Left kidney (tissue), 8 donors: ENCODE measurements at places on chromosomes 3 and 15.
A peak's percentile ranks its signal among the peaks of the same experiment; 100 is the strongest.

DNA sequence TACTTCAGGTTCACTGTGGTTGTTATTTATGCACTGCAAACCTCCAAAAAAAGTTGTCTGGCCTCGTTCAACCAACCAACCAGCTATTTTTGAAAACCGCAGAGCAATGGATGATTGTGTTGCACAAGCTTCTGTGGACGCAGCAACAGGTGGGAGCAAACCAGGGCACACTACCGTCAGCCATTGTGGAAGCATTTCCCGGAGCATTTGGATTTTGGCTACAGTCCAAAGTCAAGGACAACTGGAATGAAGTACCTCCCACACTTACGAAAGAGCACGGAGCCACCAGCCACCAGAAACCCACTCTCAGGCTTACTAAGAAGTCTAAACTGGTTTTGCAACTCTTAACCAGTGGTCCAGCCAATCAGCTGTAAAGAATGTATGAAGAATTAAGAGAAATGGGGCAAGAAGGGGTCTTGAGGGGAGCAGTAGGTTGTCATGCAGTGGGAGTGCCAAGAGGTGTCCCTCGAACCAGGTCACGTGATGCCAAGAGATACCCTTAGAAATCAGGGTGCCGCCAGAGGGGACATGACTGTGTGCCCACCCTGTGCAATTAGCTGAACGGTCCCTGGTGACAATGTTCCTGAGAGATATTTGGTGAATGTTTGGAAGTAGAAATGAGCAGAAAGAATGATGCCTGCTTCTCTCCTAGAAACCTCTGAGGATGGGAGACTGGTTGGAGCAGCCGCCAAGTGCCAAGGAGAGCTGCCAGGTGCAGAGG is 68.9 kb upstream of the PCSK6 start:
- DNase-seq: peak; percentile 14

- DNase-seq: peak; percentile 66
Observed at GRCh38 chr3:24389108-24390090, 105.3 kb downstream of the THRB start.

GRCh38 chr3:125067225-125067624 is 11.4 kb upstream of the HEG1 start:
- DNase-seq: no peak

DNA sequence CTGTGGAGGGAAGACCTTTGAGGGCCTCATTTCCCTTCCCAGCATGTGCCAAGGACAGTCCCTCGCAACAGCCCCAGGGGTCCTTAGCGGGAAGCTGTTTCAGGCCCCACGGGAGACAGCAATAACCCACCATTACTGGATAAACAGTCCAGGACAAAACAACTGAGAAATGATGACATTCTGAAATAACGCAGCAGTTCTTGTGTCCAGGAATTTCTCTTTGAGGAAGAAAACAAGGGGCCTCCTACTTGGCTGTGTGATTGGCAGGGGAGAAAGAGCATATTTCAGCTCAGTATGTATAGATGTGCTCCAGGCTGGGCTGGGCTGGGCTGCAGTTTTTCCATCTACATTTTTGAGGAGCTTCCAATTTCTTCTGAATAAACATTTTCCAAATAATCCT is 82.2 kb upstream of the THBS1 start:
- DNase-seq: no peak

- no peak for DNase-seq
Observed at GRCh38 chr3:179961071-179961702, 75.5 kb downstream of the PEX5L start.

DNA sequence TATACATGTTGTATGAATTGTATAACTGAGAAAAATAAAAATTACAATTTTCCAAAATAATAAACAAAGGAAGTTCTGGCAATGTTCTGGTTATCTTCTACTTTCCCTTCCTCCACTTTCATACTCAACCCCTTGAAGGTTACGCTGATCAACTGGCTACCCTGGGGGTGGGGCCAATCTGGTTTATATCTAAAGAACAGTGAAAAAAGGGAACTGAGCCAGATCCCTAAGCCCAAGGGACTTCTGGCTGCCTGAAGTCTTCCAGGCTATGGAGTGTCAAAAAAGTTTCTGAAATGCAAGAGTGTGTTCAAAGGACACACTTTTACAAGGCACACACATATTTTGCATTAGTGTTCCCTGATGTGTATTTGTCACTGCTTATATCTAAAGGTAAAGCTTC is 591.9 kb downstream of the ROBO1 start:
- DNase-seq: no peak

DNA sequence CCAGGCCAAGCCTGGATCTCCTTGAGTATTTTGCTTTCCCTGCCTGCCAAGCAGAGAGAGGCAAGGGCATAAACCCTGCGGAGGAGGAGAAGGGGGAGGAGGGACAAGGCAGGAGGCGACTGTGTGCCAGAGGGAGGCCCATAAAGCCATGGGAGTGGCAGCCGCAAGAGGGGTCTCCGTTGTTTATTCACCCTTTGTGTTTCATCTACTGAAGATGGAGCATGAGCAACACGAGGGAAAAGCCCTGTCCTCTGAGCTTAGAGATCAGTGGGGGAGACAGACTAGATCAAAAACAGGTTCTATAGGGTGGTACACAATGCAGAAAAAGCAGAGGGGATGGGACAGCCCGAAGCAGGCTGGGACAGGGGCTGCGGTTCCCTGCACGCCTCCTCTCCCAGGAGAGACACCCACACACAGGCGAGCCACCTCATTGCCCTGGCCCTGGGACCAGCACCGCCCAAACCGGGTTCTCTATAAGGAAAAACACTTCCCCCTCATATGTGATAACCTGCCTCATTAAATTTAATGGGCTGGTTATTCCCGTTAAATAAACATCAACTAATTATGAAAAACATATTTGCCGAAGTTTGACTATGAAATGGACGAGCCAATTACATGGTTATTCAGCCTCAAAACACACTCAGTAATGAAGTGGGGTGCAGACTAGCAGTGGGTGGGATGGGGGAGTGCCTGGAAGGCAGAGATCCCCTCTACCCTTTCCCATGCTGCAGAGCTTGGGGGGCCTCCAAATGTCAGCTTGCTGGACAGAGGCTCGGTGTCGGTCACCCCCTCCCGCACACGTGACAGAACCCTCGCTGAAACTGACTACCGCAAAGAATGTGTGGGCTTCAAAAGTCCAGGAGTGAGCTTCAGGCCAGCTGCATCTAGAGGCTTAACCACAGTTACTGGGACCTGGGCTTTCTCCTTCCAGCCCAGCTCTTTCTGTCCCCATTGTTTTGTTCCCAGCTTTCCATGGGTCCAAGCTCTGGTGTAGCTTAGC is 14.2 kb upstream of the PLXNA1 start:
- DNase-seq: no peak

- DNase-seq: peak; percentile 77
Observed at GRCh38 chr15:91271565-91272153, 171.6 kb downstream of the SV2B start.

DNA sequence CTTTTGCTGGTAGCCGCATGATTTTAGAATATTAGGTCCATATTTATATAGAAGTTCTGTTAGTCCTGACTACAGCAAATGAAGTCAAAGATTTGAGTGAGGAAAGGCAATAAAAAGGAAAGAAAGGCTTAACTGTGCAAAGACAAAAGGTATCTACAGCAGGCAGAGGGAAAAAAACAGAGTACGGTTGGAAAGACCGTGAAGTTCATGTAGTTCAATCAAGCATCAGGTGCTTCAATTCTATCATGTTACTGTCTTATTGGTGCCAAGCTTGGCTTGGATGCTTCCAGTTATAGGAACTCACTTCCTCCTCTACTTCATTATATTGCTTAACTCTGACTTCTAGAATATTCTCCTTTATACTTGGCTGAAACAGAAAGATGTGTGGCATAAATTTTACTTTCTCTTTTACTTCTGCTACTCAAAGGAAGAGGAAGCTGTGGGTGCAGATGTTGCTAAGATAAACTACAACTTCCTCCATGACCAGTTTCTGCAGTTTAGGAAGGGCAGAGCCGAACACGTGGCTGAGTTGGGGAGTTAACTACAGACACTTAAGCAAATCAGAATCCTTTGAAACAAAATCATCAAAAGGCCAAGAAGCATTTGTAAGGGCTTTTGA is 72.6 kb upstream of the ZBED2 start:
- no peak for DNase-seq

DNA sequence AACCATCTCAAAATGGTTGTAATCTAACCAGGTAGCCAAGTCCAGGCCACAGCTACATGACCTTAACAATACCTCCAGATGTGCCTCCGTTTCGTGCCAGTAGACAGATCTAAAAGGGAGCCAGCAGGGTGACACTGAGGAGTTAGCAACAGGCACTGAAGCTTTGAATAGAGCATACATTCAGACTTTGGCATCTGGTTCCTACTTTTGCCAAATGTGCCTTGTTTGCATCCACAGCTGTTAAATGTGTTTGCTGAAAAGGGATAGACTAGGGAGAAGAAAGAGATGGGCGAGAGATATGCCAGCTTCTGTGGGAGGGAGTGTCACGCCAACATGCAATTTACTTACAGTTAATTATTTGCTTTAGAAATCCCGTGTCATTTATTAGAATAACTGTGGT is 1433.9 kb upstream of the CADM2 start:
- no peak for DNase-seq

DNA sequence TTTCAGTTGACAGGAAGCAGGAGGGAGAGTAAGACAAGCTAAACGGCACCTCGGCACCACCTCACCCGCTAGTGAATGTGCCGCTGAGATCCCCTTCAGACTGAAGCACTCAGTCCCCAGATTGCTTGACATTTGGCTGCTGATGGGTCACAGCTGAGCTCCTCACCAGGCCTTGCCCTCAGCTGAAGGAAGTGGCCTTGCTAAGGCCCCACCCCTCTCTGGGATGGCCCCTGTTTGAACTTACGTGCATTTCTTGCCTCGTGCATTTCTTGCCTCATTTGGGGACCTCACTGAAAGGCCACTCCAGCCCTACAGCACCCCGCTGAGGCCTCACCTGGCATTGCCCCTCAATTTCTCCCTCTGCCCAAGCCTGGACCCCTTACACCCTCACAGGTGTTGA is 39.8 kb downstream of the EOGT start:
- DNase-seq: no peak

DNA sequence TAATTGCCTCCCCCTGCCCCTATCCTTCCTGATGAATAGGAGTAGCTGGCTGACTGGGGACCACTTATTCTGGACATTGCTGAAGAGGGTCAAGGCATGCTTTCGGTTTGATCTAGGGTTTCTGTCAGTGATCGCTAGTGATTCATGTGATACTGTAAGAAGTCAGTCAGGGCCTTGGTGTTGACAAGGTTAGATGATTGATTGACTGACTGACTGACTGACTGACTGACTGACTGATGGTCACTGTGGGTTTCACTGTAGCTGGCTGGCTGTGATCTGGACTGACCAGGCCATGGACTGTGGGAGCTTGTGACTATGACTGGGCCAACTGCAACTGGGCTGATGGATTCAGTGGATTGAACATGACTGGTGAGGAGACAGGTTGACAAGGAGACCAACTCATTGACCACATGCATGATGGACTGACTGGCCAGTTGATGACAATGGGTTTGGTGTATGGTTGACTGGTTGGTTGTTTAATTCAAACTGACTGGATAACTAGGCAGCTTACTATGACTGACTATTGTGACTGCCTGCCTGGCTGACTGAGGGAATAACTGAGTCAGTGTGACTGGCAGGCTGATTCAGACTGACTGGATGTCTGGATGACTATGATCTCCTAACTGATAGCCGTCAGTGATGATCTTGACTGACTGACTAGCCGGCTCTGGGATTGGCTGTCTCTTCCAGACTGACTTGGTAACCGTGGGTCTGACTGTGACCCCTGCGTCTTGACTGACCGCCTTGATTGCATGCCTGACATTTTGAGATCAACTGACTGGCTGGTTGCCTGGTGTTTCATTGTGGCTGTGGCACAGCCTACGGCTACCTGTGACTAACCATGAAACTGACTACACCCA is 509.9 kb downstream of the SHQ1 start:
- no peak for DNase-seq

DNA sequence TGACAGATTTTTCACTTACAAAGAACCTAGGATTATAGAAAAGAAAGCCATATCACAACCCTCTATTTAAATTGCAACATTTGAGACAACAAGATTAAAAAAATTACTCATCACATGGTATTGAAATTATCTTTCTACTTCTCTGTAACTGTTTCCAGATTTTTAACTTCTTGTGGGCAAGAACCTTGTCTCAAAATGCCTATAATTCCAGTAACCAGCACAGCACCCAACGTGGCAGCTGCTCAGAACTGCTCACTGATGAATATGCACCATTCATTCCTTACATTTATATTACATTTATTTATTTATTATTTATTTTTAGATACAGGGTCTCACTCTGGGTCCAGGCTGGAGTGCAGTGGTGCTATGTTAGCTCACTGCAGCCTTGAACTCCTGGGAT is 216.1 kb downstream of the THRB start:
- DNase-seq: no peak

DNA sequence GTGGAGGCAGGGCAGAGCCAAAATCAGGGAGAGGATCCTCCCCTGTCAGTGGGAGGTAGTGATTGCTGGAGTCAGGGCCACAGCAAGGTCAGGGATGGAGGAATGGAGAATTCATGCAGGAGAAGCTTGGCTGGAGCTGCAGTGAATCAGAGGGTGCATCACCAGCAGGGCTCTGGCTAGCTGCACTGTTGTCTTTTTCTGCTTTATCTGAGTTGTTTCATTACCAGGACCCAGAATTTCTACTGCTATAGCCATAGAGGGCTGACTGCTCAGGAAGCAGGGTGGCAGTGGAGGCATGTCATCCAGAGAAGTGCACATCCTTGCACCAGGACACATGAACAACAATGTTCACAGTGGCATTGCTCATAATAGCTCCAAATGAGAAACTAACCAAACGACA is 113.5 kb upstream of the GALNT15 start:
- no peak for DNase-seq

- no peak for DNase-seq
Observed at GRCh38 chr15:59268852-59269407, 62.3 kb downstream of the LDHAL6B start.

DNA sequence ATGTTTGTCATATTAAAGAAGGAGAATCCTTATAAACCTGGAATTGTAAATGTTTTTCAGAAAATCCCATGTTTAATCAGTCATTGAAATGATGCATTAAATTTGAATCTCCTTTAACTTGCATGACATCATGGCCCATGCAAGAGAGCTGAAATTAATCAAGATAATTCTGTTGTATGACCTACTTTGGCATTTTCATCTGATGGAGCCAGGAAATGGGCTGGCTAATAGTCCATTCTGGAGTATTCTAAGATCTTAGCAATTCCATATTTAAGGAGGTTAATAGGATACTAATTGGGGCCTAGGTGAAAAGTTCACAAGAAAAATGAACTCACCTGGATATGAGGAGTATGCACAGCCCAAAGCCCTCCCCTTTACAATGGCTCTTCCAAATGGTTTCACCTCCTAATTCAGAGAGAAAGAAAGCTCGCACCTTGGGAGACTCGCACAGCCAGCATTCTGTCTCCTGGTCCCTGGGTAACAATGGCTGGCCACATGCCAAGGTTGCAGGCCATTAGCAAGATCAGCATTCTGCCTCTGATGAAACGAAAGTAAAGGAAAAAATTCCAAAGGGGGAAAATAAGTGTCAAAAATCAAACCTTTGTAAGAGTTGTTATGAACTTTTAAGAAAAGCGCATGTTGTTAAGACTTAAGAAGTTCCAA is 786.4 kb downstream of the MCTP2 start:
- DNase-seq: peak; percentile 46

- DNase-seq: peak; percentile 86
Observed at GRCh38 chr3:112633757-112634156, 7.2 kb downstream of the CCDC80 start.

- peak; percentile 70 for DNase-seq
Observed at GRCh38 chr3:41148478-41148877, 50.8 kb upstream of the CTNNB1 start.

- DNase-seq: no peak
Observed at GRCh38 chr3:134073583-134073945, 43.8 kb upstream of the SLCO2A1 start.

GRCh38 chr3:58478781-58479180 is 13.1 kb upstream of the KCTD6 start:
- DNase-seq: no peak
